ENCODE measurements at places on chromosomes 4 and X.

DNA sequence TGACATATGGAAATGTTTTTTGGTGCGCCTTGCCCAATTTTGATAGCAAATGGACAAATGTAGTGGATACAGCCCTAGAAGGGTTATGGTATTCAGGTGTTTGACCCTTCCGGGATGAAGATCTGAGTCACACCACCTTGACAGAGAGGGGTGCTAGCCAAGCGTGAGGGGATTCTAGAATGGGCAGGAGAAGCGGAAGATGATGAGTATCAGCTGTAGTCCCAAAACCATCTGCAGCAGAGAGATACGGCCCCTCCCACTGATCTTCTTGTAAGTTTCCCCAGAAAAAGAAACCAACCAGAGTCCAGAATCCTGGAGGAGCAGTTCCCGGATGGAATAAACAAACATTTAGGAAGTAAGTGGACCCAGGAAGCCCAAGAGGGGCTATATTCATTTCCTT is 18.1 kb downstream of the DCHS2 start:
- DNase-seq = no peak

DNA sequence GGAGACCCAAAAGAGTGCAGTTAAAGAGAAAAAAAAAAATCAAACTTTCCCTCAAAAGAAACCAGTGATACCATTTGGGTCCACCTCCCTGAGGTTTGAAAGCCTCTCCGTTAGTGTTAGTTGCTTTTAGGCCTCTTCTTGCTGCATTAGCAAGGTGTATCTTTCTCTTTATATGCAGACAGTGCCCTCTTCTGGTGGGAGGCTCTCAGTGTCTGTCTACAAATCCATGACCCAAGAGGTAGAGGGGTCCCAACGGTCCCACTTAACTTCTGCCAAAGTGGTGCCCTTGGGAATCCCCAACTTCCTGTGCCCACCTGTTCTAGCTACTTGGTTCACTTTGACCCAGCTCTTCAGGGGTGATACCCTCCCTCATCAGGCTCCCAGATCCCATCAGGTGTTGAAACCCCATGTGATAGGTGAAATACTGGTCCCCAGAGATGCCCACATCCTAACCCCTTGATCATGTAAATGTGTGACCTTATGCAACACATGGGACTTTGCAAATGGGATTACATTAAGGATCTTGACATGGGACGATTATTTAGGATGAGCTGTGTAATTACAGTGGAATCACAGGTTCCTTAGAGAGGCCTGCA is 63.7 kb upstream of the CD99 start:
- DNase-seq = peak; percentile 85

DNA sequence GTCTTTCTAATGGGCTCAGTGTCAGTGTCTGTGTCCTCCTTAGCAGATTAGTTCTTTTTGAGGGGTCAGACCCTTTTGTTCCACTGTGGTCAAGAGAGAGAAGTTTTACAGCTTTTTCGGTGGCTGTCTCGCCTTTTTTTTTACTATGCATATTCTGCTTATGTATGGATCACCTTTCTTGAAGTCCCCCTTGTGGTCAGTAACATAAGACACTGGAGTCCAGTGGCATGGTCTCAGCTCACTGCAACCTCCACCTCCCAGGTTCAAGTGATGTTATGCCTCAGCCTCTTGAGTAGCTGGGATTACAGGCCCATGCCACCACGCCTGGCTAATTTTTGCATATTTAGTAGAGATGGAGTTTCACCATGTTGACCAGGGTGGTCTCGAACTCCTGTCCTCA is 54.0 kb upstream of the PGRMC2 start:
- DNase-seq = peak; percentile 24

DNA sequence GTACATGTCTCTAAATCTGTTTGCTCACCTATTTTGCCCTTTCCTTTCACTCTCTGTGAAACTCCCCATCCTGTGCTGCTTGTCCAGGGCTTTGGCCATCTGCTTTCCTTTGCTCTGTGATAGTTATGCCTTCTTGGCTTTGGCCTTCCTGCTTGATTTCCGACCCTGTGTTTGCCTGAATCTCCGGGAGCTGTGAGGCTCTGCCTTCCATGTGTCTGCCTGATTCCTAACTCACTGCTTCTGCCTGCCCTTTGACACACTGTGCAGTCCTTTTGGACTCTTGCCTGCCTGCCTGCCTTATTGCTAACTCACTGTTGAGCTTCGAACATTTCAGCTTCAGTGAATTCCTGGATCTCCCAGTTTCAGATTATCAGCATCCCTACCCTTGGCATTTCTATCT is 143.1 kb downstream of the C4orf33 start:
- DNase-seq = no peak

DNA sequence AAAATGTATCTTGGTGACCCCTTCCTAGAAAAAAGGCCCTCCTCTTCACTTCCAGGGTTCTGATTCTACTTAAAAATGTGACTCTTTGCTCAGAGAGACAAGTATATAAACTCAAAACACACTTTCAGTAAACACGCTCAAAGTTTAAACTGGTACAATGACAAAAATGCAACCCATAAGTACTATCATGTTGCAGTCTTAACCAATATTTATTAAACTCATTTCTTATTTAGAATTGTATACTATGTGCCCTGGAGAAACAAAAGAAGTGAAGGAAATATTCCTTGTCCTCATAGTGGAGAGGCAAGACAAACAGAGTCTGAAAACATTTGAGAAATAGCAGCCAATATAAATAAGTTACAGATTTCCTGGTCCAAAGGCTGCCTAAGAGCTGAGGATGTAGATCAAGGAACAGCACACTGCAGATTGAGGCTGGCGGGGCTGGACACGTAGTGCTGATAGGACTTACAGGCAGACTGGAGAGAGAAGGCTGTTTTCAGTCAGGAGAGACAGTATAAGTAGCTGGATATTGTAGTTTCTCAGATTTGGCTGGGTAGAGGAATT is 39.1 kb upstream of the ANXA3 start:
- DNase-seq = no peak

GRCh38 chr4:16205298-16206164 is 20.7 kb downstream of the TAPT1 start:
- DNase-seq = peak; percentile 70
